AG08396 (cell line): ENCODE measurements at places on chromosomes 6 and 20.

DNA sequence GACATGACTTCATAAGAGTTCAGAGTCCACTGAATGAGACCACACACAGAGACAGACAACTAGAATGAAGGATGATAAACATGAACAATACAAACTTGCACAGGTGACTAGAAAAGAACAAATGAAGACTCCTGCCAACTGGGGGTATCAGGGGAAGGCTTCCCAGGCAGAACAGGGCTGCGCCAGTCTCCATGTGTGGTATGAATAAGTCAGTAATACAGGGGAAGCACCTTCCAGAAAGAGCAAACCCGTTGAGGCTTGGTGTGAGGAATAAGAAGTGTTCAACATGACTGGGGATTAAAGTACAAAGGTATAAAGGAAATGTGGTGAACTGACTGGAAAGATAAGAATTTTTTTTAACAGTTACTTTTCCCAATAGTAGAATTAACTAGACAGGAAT lies 3.7 kb upstream of the SLC17A2 start:
- no peak for DNase-seq

DNA sequence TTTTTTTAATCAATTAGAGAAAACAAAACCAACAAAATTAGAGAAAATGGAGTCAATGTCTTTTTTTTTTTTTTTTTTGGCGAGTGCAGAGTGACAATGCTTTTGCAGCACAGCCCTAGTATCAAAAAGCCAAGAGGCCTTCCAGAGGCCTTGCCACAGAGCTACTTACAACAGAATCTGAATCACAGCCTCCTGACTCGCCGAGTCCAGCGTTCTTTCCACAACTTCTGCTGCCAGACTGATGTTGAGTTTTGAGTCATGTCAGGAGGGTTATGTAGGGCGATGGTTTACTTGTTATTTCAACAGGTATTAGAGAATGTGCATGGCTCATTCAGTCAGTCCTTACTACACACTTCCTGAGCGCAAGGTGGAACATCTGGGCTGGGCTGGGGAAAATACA lies 88.6 kb downstream of the FNDC1 start:
- no peak for DNase-seq

DNA sequence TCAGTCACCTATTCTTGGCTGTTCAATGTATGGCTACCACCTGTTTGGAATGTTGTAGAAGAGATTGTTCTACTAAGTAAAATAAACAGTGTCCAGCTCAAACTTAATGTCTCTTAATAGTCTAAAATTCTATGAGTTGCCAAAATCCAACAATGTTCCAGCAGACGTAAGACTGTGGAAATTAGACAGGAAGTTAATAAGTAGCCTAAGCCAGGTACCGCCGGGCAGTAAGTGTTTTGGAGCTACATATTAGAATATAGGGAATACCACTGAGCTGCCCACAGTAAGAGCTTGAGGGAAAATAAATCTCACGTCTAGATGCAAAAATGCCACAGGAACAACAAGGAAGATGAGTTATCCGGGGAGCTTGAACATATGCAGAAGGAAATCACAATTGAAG lies 7.8 kb upstream of the MANEA start:
- no peak for DNase-seq

DNA sequence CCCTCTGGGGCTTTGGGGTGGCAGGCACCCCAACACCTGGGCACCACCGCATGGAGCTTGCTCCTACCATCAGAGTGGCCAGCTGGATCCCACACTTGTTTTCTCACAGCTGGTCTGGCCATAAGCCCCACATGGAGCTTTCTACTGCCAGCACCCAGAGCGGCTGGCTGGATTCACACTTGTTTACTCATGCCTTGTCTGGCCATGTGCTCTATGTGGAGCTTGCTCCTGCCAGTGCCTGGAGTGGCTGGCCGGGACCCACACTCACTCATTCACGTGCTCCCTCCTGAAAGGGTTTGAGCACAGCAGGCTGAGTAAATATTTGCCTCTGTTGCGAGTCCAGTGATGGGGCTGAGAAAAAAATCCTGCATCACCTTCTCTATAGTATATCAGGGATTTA lies 487.0 kb downstream of the CD109 start:
- no peak for DNase-seq

GRCh38 chr20:53917145-53918019 lies 153.0 kb downstream of the BCAS1 start:
- DNase-seq, result no peak

DNA sequence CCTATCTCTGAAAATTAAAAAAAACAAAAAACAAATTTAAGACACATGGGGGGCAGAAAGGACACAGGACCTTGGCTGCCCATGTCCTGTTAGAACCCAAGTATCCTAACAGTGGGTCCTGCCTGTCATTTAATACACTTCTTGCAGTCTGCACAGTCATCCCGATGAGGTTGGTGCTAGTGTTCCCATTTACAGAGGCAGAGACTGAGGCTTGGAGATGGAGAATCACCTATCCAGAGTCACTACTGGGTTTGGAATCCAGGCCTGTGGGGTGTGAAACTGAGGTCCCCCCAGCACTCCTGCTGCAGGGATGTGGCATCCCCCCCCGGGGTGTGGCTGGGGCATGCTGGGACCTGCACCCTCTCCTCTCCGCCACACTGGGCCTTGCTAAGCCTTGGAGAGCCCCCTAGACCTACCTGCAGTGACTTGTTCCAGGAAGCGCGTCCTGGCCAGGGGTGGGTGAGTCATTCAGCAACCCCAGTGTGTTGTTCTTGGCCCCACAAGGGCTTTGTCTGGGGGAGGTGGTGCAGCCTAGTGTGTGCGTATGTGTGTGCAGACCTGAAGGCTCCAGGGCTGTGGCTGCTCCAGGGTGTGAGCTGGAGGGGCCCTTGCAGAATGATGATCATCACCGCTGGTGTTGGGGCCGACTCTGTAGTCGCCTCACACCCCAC lies 49.7 kb downstream of the BCAS4 start:
- DNase-seq, result no peak

DNA sequence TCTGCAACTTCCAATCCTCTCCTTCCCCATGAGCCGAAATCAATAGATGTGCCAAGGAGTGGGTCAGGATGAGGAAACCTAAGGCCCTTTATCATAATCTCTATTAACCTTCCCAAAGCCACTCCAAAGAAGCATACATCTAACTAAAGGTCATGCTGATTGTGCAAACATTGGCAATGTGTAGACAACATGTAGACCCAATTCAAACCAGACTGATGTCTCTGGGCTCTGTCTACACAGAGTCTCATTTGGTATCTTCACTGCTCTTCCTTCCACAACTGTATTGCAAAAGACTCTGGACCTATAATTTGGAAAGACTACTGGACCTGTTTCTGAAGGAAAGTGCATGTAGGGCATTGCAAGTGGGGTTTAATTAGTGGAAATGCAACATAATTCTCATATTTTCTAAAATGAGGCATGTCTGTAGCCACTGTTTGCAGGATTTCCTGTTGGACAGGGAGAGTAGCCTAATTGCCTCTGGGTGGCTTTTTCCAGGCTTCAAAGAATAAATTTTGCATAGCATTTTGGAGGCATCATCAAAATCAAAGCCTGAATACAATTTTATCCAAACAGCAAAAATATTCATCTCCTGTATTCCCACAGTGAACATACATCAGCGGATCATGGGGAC lies 35.0 kb upstream of the MLIP start:
- DNase-seq, result no peak

DNA sequence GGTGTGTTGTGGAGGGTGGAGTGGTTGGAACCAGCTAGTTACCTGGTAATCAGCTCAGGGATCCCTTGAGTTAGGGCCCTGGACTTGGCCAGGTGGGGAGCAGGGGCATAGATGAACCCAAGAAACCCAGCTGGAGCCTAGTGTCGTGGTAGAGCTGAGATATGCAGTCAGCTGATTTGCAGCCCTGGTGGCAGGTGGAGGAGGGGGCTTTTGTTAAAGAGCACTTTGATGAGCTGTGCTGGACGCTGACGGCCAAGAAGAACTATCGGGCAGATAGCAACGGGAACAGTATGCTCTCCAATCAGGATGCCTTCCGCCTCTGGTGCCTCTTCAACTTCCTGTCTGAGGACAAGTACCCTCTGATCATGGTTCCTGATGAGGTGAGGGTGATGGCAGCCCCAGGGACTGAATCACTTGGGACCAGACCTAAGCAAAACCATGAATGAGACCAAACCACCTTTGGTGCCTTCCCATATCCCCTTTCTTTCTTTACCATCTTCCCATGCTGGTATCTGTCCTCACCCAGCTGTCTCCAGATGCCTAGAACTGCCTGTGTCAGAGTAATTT lies 12.7 kb downstream of the DEF6 start:
- DNase-seq, result no peak

DNA sequence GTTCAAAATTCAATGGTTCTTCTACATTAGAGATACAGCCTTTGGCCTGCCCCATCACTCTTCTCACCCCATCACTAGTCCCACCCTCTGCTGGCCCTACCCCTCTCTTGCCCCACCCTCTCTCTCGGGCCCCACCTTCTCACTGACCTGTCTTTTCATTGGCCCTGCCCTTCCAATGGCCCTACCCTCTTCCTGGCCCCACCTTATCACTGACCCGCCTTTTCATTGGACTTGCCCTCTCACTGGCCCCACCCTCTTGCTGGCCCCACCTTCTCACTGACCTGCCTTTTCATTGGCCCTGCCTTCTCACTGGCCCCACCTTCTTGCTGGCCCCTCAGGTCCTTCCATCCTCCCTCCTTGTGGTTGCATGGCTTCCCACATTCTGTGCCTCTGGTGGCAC lies 107.2 kb upstream of the PLEKHG1 start:
- DNase-seq, result no peak

DNA sequence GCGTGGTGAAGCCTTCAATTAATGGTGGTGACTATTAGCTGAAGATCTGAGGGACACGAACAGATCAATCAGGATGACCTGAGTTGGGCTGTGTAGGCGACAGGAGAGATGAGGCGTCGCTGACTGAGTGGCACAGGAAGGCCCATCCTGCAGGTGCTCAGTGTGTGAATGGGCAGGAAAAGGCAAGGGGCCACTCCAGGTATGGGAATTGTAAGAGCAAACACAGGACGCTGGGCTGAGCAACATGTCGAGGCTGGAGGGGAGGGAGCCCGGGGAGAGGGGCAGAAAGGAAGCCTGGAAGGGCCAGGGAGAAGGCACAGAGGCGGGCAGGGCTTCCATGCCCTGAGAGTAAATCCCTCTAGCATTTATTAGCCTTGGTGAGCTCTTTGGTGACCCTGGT lies 151.0 kb downstream of the VEGFA start:
- DNase-seq, result no peak

DNA sequence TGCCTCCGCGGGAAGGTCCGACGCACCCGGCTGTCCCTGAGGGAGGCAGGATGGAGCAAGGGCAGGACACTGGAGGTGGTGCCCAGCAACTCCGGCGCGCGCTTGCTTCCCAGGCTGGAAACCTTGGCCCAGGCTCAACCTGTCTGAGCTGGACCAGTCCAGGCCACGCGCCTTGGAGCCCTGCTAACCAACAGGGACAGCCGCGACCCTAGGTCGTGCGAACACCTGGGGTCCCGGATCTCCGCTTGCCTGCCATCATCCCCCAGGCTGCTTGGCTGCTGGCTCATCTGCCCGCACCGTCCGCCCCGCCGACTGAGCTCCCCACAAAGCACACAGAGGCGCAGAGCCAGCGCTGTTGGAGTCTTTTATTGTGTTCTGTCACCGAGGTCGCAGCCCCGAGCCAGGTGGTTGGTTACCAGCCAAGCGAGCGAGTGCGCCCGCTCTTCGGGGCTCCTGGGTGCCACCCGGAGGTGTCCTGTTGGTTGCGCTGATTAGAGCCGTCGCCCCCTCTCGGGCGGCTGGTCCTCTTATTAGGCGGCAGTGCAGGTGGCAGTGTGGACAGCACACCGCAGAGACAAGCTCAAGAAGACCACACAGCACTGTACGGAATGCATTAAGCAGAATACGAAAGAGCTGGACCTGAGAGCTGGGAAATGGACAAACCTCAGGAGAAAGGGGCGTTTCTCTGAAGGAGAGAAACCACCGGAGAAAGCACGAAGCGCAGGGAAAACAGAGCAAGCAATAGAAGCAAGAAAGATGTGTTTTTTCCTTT lies 3.8 kb downstream of the COL12A1 start:
- DNase-seq, result no peak

GRCh38 chr6:158654498-158654897 lies 4.6 kb downstream of the SYTL3 start:
- peak; percentile 84 for DNase-seq
